Natural killer cell (primary cell): ENCODE measurements at places on chromosomes 6 and 20.

DNA sequence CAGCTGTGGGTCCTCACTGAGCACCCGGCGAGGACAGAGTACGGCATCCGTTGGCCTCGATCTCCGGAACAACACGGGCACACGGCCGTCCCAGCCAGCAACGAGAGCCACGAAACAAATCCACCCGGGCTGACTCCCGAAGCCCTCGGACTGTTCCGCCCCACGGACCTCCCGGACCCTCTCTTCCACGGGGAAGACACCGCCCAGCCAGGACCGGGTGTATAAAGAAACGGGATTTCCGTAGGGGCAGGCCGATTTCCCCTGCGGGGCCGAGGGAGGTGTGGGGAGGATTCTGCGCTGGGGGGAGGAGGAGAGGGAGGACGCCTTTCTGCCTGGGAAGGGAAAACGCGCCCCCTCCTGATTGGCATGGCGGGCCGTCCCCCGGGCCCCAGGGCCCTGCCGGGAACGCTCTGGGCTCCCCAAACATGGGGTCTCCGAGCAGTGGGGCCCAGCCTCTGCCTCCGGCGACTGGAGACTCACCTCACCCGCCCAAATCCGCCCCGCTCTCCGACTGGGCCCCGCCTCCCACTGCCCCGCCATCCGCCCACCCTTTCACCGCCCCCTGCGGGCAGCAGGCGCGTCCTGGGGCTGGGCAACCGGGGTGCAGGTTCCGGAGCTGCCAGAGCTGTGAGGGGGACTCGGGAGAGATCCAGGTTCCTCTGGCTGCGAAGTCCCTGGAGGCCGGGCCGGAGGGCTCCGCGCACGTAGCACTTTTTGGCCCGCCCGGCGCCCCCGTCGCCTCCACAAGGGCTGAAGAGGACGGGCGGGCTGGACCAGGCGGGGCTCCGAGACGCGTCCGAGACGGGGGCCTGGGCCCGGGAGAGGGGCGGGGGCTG, 679 bp upstream of the PPDPF start:
- DNase-seq: peak; percentile 76

DNA sequence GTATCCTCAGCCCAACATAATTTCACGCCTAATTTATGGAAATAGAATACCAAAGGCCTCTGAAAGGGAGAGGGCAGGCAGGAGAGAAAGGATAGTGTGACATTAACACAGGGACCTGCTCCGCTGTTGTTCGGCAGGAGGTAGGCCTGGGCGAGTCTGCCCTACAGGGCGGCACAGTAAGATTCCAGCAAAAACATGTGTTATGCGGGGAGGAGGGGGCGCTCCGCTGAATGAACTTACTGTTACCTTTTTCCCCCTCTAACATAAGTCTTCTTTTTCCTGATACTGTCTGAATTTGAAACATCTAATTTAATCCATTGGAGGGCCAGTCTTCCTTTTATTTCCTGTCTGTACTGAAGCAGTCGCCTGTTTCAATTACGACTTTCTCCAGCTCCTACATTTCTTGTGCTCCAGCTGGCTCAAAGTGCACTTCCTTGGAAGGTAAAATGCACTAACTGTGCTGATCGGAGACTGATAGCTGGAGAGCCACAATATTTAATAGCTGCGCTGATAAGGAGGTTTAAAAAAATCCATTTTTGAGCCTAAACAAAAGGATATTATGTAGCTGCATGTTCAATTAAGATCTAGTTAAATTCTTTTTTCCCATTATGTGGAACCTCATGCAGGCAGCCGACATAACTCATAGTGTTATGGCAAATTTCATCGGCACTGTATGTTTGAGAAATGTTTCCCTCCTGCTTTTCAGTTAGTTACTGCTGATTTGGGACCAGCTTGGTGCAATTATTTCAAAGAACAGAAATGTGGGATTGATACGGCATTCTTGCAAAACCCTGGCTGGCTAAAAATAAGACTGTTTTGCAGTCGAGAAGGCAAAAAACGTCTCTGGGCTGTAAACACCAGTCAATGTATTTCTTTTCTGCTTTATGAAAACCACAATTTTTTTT, 193.0 kb downstream of the FOXC1 start:
- DNase-seq: no peak

GRCh38 chr6:152811785-152812184, 61.2 kb downstream of the VIP start:
- DNase-seq: no peak

GRCh38 chr6:145055567-145055966, 679.8 kb downstream of the EPM2A start:
- no peak for DNase-seq

- no peak for DNase-seq
Observed at GRCh38 chr6:106356378-106356777, 4.1 kb upstream of the CRYBG1 start.

DNA sequence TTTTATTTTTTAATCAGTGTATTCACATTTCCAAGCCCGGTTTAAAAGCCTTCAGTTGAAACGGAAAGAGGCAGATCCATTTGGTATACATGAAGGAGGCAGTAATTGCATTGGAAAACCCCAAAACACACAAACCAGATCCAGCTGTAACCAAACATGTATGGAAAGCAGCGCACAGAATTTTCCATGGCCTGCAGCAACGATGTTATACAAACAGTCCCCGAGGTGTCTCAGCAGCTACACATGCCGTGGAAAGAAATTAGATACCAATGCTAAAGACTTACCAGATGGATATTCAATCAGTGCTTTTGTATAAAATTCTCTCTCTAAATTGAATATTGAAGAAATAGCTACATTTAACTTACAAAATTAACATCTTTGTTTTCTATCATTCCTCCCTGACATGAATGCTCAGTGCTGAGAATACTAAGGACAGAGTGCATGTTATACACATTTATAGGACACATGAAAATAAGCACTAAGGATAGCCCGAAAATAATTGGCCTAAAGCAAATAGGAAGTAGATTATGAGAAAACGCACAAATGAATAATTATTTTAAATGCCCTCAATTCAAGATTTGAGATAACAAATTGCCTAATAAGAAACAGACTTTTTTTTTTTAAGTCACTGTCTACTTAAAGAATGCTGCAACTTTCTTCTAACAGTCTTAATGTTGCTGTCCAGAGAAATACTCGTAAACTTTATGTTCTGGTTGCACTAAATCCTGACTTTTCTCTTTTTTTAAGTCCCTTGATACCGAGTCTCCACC, 713.1 kb downstream of the HDGFL1 start:
- DNase-seq: no peak

- no peak for DNase-seq
Observed at GRCh38 chr6:17125407-17125806, 23.6 kb downstream of the STMND1 start.

DNA sequence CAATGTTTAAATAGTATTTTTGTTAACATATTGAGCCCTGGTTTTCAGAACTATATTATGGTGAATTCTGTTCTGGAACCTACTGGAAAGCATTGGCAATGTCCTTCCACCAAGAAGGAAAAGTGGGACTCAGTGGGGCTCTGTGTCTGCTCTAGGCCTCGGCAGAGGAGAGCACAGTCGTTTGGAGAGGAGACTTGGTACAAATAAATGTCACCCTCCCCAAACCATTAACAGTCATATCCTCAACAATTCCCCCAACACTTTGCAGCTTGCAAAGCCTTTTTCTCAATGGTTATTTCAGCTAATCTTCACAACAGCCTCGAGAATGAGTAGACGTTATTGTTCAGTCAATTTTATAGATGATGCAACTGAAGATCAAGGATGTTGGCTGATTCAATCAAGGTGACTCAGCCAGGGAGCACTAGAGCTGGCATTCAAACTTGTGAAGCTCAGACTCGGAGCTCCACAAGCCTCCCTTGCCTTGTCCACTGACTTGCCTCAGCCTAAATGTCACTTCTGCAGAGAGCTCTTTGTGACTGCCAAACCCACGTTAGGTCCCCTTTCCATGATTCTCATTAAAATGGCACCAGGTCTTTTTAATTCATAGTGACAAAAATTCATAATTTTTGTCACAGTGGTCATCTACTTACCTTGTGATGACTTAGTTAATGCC, 60.6 kb downstream of the TOX2 start:
- DNase-seq: no peak

DNA sequence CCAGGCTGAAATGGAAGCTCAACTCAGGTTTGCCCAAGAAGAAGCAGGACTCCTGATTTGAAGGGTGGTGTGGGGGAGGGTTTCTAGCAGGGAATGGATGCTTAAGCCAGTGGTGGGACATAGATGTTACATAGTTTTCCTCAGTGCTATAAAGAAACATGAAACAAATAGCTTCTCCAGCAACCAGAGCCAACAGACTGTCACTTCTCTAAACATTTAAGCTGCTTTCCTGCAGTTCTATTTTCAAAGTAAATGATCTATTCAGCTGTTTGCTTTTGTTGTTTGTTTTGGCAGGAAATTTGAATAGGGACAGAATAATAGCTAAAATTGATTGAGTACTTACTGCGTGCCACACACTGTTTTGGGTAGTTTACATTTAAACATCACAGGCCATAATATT, 169.0 kb downstream of the UST start:
- DNase-seq: no peak

DNA sequence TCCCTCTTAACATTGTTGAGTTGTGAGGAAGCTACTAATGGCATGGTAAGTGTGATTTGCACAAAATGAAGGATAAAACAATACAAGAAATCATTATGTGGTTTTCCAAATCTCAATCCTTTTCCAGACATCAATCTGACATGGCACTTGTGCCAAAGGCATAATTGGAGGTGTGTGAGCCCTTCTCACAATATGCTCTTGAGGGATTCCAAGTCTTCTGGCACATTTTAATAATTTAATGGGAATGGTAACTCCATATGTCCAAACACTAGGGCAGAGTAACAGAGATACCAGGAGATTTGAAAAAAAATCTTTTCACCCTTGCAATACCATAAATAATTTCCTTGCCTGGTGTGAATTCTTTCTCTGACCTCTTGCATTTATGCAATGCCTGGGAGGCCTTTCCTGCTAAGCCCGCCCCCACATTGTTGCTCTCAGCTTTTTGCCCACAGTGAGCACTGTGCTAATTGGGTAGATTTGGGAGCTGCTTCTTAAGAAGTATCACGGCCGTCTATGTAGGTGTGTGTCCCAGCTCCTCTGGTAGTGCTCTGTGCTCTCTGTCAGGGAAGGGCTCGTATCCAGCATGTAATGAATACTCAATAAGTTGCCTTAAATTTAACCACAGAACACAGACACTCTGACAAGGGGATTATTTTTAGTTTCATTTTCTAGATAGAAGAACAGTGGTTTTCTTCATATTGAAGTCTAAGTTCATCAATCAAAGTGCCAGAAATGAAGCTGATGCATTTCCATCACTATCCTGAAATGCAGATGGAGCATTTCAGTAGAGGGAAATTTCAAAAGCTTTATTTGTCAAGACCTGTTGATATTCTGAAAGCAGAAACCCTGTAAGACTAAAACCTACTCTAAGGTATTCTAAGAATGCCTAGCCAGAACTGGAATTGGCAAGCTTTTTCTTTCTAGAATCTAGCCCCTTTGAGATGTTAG, 54.4 kb upstream of the CEP85L start:
- DNase-seq: peak; percentile 21

DNA sequence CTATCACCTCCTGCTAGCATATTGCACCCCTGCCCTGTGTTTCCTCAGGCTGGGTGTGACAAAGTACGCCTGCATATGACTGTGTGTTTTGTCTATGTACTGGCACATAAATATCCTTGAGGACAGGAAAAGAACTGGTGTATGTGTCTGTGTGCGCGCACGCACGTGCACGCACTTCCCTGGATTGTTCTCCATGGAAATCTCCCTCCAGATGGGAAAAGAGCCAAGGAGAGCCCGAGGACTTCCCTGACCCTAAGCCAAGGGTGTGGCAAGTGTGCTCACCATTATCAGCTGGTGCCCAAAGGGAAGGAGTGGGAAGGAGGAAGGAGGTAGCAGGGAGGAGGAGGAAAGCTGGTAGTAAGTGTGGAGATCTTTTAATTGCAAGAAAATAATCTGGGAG, 117.6 kb downstream of the HIVEP2 start:
- DNase-seq: no peak

- DNase-seq: no peak
Observed at GRCh38 chr20:62525014-62525413, 49.2 kb upstream of the GATA5 start.

DNA sequence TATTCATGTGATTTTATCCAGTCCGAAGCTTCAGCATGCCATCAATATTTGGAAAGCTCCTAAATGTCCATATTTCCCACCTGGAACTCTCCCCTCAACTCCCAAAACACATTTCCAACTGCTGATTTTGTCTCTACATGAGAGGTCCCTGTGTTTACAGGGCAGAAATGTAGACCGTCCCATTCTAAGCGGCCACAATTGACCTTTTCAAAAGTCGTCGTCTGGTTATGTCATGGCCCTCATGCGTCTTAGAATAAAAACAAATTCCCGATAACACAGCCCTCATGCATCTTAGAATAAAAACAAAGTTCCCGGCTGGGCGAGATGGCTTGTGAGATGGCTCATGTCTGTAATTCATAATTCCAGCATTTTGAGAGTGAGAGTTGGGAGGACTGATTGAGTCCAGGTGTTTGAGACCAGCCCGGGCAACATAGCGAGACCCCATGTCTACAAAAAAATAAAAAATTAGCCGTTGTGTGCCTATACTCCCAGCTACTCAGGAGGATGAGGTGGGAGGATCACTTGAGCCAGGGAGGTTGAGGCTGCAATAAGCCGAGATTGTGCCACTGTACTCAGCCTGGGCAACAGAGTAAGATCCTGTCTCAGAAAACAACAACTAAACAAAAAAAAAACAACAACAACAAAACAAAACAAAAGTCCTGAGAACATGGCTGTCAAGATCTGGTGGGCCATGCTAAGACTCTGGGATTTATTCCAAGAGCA, 6.4 kb upstream of the ZNF217 start:
- no peak for DNase-seq

DNA sequence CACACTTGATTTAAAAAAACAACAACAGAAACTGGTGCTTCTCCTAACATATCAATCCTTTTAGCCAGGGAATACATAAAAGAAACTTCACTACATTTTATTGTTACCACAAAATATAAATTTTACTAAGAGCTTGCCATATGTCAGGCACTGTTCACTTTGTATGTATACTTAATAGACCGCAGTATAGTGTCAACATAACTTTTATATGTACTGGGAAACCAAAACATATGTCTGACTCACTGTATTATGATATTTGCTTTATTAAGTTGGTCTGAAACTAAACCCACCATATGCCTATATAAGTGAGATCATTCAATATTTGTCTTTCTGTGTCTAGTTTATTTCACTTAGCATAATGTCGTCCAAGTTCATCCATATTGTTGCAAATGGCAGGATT, 108.4 kb downstream of the KLHL32 start:
- no peak for DNase-seq

DNA sequence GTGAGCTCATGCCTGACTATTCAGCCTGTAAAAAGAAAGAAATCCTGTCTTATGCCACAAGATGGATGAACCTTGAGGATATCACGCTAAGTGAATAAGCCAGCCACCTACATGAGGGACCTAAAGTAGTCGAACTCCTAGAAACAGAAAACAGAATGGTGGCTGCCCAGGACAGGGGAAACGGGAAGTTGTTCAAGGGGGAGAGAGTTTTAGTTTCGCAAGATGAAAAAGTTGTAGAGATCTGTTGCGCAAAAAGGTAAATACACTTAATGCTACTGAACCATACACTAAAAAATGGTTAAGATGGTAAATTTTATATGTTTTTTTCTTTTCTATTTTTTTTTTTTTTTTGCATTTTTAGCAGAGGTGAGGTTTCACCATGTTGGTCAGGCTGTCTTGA, 74.1 kb upstream of the RALY start:
- no peak for DNase-seq
